ENCODE measurements at places on chromosomes 7 and 10.

DNA sequence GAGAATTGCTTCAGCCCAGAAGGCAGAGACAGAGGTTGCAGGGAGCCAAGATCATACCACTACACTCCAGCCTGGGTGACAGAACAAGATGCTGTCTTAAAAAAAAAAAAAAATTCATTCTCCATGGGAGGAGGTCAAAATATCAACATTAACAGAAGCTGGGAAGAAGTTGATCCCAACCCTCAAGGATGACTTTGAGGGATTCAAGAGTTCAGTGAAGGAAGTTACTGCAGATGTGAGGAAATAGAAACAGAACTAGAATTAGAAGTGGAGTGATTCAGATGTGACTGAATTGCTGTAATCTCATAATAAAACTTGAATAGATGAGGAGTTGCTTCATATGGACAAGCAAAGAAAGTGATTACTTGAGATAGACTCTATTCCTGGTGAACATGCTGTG is 19.7 kb upstream of the RPEL1 start:
- no peak for DNase-seq

GRCh38 chr10:101388676-101389276 is 34.8 kb downstream of the BTRC start:
- no peak for DNase-seq

DNA sequence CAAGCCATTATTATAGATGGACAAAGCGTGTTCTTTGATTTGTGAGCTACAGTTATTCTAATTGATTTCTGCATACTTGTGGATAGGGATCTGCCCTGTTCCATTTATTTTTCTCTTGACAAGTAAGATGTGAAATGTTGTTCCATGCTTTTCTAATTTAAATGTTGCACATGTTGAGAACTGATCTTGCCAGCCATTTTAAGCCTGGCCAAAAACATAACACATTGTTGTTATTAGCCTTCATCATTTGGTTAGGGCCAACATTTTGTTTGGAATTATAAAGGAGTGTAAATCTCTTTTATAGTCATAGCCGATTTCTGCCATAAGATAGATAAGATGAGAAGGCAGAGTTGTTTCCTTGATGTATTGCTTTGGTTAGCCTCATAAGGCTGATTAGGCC is 117.0 kb downstream of the WNT2 start:
- DNase-seq, result no peak

DNA sequence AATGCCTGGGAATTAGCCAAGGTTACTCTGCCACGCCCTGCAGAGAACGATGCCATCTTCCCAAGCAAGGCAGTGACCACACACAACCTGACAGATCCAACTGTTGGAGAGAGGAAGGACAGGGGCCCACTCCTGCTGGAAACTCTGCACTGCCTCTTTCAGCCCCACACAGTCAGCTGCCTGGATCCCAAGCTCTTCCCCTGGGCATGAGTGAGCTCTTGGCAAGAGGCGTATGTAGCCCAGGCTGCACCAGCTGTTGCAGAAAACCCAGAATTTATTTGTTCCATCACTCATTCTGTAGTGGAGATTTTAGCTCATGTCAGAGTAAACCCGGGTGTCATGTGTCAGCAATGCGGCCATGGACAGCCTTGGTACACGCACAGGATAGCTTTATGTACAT is 135.1 kb upstream of the TRIM24 start:
- no peak for DNase-seq

DNA sequence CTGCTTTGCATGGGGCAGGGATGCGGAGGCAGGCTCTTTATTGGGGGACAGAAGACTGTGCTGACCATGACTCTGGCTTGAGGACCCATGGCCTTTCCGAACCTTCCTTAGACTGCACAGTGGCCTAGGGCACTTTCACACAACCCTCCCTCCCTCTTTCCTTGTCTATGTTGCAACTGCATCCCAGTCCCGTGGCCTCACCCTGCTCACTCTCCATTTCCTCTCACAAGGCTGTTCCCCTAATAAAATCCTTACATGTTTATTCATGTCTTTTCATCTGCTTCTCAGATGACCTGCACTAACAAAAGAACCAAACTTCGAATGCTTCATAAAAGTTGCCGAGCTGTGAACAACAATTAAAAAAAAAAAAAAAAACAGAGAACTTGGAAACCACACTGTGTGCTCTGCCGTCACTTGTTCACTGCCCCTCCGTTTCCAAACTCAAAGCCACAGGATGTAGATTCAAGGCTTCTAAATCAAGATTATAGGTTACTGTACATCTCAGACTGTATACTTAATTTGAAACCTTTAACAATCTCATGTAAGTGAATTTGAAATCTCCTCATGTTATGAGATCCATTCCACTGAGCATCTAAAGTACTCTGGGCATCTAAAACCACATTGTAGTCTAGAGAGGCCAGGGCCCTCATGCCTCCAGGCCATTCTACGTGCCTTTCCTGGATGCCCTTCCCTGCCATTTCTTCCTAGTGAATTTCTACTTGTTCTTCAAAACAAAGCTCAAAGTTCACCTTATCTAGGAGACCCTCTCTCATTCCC is 265.9 kb downstream of the SNX13 start:
- DNase-seq, result no peak

- no peak for DNase-seq
These were observed 181.2 kb upstream of the PRSS58 start for GRCh38 chr7:142438923-142439515.

DNA sequence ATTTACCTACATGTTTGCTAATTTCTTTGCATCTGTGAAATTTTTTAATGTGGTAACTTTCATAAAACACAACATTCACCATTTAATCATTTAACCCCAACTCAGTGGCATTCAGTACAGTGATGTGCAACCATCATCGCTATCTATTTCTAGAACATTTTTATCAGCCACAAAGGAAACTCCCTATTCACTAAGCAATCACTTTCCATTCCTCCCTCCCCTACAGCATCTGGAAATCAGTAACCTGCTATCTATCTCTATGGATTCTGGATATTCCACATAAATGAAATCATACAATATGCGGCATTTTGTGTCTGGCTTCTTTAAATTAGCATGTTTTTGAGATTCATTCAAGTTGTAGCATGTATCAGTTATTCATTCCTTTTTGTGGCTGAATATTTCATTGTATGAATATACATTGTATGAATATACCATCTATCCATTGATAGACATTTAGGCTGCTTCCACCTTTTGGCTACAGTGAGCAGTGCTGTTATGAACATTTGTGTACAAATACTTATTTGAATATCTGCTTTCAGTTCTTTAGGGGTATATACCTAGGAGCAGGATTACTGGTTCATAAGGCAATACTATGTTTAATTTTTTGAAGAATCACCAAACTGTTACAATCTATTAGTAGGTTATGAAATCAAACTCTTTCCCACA is 19.4 kb upstream of the BPGM start:
- DNase-seq, result no peak

DNA sequence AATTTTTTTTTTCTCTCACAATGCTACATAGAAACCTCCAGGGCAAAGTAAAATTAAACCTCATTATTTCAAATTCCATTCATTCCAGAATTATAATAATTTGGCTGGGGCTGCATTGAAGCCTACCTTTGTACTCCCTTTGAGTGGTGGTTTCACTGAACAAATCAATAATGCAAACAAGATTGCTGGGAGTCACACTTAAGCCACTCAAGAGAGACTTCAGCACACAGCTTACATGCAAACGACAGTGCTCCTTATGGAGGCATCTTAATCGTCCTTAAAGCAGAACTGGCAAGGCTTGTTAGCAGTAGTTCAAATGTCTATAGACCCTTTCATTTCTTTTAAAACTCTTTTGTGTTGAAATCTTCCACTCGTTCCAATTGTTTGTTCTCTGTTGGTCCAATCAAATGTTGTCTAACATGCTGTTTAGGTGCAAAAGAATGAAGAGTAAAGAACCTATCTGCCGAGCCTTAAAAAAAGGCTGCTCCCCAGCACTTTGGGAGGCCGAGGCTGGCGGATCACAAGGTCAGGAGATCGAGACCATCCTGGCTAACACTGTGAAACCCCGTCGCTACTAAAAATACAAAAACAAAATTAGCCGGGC is 294.9 kb downstream of the FGFR2 start:
- DNase-seq, result no peak

DNA sequence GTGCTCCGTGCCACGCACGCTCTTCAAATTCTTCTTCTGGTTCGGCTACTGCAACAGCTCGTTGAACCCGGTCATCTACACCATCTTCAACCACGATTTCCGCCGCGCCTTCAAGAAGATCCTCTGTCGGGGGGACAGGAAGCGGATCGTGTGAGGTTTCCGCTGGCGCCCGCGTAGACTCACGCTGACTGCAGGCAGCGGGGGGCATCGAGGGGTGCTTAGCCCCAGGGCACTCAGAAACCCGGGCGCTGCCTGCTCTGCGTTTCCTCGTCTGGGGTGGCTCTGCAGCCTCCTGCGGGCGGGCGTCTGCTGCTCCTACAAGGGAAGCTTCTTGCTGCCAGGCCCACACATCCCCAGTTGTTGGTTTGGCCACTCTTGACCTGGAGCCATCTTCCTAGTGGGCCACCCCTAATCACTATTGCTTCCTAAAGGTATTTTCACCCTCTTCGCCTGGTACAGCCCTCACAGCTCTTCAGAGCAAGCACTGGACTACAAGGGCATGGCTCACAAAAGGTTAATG is 2.5 kb downstream of the ADRA2A start:
- no peak for DNase-seq
